ENCODE measurements at places on chromosomes 12 and 14.

DNA sequence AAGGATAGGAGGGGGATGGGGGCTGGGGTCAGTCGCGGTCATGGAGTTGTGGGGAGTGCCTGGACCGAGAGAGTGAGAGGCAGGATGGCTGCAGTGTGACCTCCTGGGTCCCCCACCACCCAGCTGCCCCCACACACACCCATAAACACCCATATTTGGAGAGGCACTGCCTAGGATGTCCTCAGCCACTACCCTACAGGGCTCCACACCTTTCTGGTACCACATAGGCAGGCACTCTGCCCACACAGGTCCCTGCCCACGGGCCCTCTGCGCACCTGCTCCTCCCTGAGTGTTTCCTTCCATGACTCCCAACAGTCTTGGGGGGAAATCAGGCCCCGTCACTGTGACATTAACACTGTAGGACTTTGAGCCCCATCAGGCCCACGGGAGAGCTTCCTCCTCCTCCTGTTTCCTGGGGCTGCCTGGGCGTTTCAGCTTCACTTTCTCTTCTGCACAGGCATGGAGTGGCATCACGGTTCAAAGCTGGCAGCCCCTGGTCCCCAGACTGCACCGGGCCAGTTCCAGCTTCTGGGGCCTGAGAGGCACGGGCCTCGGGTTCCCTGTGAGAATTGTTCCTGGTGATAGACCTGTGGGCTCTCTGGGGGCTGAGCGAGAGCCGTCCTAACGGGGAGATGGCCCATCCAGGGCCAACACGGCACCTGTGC is 207.0 kb upstream of the C14orf180 start:
- no peak for DNase-seq

DNA sequence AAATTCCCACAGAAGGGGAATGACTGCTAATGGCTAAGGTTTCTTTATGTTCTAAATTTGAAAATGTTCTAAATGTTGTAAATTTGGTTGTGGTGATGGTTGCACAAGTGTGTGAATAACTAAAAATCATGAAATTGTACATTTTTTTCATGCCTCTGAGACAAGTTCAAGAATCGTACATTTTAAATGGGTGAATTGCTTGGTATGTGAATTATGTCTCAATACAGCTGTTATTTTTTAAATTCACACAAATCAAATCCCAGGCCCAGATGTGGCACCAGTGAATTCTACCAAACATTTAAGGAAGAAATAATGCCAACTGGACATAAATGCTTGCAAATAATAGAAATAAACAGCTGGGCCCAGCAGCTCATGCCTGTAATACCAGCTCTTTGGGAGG is 28.6 kb upstream of the RND1 start:
- no peak for DNase-seq

DNA sequence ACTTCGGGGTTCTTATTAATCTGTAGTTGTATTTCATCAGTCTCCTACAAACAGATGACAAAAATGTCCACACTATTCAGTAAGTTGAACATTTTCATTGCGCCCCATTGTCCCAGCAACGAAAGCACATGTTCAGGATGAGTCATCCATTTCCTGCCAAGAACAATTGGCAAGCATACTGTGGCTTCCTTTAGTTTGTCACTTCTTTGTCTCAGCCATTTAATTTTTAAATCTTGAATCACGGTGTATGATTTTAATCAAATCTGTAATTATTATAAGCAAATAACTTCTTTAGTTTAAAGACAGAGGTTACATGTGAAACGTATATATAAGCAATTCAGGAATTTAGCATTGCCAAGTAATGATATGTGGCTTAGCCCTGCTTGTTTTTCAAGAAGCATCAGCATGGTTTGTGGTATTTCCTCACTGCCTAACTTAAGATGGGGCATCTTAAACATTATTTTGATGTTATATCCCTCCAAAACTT is 211.3 kb upstream of the KRR1 start:
- DNase-seq: no peak

GRCh38 chr14:50001151-50001998 is 108.5 kb downstream of the ARF6 start:
- DNase-seq: no peak

DNA sequence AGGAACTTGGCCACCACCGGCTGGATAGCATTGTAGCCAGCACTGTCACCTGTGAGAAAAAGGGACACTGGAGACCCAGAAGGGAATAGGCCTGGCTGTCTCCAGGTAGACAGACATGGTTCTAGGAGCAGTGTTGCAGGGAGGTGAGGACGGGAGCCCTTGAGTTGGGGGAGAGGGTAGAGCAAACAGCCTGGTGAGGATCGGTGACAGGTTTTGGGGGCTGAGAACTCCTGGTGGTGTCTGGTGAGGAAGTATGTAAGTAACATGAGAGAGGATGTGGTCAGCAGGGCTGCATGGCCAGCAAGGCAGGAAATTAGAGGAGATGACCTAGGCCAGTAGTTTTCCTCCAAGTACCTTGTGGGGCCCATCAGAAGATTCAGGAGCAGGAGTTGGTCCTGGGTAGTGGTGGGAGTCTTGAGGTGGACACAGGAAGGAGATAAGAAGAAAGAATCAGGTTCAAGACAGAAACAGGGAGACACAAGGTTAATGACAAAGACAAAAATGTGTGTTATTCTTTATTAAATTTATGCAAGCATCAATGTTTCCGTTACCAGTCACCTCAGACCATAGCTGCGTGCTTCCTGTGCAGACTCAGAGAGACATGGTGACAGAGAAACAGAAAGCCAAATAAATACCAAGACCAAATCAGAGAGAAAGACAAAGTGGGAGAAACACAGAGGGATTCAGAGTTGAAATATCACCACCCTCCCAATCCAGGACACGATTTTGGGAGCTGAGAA is at the start of gene ARHGAP9:
TSS of gene ARHGAP9 (minus strand) at position 491 of the 740 bp plus-strand sequence. CDS start at position 31, 460 bp downstream.
- no peak for DNase-seq

DNA sequence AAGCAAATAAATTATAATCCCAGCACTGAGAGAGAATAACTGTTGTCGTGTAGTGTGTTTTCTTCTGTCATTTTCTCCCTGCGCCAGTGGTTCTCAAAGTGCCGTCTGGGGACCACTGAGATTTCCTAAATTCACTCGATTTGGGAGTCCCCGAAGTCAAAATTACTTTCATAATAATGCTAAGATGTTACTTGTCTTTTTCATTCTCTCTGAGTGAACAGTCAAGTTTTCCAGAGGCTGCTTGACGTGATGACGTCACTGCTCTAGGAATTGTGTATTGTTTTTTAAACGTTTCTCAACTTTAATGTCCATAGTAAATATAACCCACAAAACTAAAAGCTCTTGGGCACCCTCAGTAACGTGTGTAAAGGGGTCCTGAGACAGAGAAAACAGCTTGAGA is 796 bp upstream of the POP5 start:
- DNase-seq: no peak

DNA sequence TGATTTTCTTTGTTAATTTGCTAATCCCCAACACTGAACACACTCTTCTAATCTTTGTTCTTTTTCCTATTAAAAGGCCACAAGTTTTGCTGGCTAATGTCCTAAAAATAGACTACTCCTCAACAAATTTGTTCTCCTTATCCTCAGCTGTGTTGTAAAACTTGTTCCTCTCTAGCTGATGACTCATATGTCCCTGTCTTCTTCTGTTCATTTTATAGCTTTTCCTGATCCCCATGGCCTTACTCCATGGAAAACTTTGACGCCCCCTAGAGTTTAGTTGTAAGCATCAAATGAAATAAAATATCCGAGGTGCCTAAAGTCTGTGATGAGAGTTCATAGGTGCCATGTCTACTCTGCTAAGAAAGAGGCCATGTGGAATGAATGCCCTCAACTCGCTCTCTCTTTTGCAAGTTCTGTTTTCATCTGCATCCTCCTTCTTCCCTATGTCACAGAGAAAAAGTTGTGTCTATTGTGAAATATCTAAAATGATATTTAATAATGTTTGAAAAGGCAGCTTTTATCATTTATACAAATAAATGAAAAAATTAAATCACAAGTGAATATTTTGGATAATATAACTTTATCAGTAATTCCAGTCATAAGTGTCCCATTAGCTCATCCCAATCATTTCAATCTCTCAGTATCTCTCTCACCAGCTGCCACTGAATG is 237.9 kb downstream of the IPO8 start:
- no peak for DNase-seq

- no peak for DNase-seq
Observed at GRCh38 chr14:94373708-94374107, 14.7 kb downstream of the SERPINA1 start.

DNA sequence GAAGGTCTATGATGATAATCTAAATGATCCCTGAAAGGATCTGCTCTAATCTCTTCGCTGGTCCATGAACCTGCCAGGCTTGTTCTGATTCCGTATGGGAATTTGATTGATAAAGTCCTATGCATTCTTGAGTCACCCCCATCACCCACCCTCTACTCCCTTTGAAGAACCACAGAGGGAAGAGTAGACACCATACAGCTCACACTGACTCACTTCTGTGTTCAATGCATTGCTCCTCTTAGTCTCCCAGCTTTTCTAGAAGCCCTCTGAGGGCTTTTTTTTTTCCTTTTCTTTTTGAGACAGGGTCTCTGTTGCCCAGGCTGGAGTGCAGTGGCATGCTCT is 18.5 kb upstream of the GPRC5A start:
- no peak for DNase-seq

- no peak for DNase-seq
Observed at GRCh38 chr14:77347751-77348150, 26.9 kb downstream of the GSTZ1 start.

- DNase-seq: no peak
Observed at GRCh38 chr14:48584031-48584430, 908.6 kb upstream of the MDGA2 start.

- no peak for DNase-seq
Observed at GRCh38 chr14:36835128-36835527, 173.5 kb downstream of the PAX9 start.

DNA sequence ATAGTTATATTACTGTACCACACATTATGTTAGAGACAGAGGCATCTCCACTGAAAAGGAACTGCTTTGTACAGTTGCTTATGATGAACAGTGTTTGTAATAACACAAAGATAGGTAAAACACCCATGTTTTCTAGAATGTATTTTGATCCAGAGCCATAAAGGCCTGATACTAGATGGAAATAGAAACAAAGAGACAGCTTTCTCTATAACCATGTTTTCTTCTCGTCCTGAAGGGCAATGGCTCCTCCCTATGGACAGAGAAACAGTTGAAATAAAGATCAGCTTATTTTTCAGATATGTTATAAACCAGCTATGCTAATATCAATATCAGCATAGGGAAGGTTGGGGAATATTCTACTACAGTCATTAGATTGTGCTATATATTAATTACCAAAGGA is 109.2 kb downstream of the ATXN7L3B start:
- no peak for DNase-seq

DNA sequence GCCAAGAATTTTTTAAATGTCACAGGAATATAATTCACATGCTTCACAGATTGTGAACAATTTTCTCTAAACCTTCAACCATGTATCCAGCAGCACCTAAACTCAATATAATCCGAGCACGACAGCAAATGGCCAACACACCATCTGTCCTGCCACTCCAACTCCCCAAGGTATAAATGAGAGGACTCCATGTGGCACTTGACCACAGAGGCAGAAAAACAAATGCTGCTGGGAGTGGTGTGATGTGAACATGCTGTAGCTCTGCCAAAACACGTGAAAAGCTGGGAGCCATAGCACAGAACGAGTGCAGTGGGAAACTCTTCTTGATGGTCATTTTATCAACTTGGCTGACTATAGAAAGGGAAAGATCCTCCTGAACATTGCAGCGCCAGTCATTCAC is 70.9 kb downstream of the LLPH start:
- DNase-seq: no peak

- no peak for DNase-seq
Observed at GRCh38 chr12:75725521-75726111, 214.2 kb upstream of the KRR1 start.

DNA sequence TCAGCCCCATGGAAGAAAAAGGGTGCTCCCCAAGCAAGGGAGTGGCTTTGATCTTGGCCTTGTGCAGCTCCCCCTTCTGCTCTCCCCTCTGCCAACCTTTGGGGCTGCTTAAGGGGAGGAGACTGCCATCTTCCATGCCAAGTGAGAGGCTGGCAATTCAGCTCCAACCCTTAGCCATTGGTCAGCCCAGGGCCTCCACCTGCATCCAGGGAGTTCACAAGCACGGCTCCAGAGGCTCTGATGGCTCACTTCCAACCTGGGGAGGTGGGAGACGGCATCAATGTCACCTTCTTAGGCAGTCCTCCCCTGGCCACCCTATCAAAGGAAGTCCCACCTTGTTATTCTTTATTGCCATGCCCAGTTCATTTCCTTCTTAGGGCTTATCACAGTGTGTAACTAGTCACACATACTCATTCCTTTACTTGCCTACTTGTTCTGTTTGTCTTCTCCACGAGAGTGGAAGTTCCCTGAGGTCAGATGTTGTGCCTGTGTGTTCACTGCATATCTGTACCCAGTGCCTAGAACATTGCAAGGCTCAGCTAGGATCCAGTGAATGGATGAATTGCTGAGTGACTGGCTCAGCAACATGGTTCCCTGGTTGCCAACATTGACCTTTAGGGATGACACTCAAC is 5.0 kb downstream of the HDAC7 start:
- no peak for DNase-seq

- no peak for DNase-seq
Observed at GRCh38 chr14:97539884-97540283, 742.7 kb downstream of the VRK1 start.

GRCh38 chr14:28020112-28020511 is 746.5 kb upstream of the FOXG1 start:
- DNase-seq: no peak

- DNase-seq: no peak
Observed at GRCh38 chr12:129467726-129468125, 436.1 kb downstream of the TMEM132D start.

GRCh38 chr12:39301422-39301821 is 141.5 kb downstream of the KIF21A start:
- DNase-seq: no peak

DNA sequence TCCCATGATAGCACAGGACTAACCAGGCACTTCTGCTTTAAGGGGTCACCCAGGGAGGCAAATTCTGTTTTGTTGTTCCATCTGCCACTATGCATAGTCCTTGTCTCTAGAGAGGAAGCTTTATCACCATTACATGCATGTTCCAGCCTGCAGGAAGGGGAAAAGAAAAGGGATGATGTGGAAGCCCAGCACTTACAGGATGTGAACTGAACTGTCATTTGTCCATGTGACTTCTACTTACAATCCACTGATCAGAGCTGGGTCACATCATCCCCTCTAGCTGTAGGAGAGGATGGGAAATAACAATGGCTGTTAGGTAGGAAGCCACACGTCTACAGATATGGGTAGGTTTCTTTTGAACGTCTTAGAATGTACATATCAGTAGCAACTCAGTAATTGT is 203.1 kb downstream of the PTPRO start:
- DNase-seq: no peak

DNA sequence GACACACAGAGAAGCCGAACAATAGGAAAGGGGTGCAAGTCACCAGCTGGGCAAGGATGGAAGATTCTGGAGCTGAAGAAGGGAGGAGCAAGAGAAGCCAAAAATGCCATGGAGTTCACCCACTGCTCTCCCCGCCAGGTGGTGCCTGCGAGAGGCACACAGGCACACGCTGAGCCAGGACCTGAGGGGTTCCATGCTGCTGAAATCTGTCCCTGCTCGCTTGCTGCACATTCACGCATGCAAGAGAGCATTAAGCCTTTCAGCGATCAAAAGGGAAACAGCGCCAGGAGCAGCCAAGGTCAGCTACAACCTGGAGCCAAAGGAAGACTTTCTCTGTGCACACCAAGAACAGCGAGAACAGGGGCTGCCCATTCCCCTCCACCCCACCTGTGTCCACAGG is 104.1 kb downstream of the ANO2 start:
- DNase-seq: no peak

GRCh38 chr14:28629328-28630004 is 137.1 kb upstream of the FOXG1 start:
- no peak for DNase-seq

GRCh38 chr12:46084666-46085631 is 94.6 kb upstream of the SCAF11 start:
- DNase-seq: no peak
